ENCODE measurements at places on chromosomes 2 and 18.

DNA sequence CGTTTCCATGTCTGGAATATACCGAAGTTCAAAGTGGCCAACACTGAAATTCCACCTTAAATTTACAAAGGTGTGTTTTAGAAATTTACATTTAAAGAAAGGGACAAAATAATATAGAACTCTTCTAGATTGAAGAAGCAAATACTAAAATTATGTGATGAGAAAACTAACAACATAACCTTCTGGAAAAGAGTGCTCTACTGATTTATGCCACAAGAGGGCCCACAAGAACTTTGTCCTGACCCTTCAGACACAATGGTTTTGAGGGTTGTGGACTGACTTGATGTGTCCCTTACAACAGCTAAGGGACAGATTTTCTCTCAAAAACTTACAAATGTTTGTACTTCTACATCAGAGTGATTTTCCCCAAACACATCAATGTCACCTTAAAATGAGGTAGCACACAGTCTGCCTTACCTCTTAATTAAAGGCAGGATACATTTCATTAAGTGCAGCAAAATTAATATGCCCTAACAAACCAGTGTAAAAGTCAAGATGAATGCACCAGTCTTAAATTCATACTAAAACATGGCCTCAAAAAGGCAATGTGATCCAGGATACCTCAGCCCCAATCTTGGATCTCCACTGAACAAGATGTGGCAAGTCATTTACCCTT, 36.2 kb downstream of the EIF2AK3 start:
- peak; percentile 70 for DNase-seq

GRCh38 chr2:158965641-158966040, 2.8 kb upstream of the TANC1 start:
- DNase-seq: no peak

DNA sequence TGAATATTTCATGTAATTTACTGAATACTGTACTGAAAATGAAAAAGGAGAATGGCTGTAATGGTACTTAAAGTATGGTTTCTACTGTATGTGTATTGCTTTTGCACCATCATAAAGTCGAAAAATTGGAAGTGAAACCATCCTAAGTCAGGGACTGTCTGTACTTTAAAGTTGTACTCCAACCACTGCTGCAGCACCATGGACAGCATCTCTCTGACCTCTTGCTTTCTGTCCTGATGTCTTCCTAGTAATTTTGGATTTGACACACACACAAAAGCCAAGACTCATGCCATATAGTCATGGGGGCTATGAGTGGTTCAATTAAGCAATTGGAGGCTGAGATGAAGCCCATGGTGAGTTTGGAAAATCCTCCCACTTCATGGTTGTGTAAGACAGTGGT, 256.3 kb upstream of the PKDCC start:
- peak; percentile 29 for DNase-seq

DNA sequence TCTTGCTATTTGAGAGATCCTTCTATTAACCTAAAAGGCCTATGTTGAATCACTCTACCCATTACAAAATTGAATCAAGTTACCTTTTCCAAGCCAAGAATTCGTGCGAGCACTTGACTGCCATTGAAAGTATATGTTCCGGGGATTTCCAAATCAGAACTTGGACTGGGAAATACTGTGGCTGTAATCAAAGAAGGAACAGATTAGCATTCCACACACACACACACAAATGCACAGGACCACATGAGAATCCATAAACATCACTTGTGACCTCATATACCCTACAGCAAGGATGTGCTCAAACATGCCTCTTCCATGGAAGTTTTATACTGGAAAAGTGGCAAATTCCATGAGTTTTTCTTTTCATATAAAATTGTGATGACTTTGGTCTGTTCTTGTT, 86.0 kb downstream of the ABCA12 start:
- DNase-seq: no peak
